ENCODE measurements at places on chromosomes 12 and 14.

- DNase-seq = no peak
Observed at GRCh38 chr14:97924922-97925613, 1127.9 kb downstream of the VRK1 start.

GRCh38 chr14:95307402-95308041 lies 12.2 kb downstream of the CLMN start:
- DNase-seq = no peak

GRCh38 chr14:68408680-68409079 lies 384.2 kb downstream of the ZFP36L1 start:
- no peak for DNase-seq

GRCh38 chr12:107605293-107605692 lies 80.3 kb upstream of the PWP1 start:
- no peak for DNase-seq

- DNase-seq = no peak
Observed at GRCh38 chr14:53306267-53306721, 153.2 kb upstream of the DDHD1 start.

DNA sequence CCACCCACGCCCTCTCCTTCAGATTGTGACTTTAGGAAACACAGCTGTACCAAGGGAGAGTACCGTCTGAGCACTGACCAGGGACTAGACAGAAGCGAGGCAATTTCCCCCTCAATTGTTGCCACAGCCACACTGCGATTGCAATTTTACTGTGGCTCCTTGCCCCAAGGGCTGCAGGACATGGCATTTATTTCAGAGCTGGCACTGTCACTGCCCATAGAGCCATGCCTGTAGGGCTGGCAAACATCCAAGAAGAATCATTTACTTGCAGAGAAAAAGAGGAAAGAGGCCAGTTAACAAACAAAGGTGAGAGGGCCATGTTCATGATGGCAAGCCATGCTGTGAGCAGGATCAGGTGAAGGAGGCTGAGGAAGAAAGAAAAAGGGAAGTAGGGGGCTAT lies 129.6 kb downstream of the EMP1 start:
- DNase-seq = no peak

- DNase-seq = no peak
Observed at GRCh38 chr14:105153739-105154475, 14.7 kb downstream of the JAG2 start.

DNA sequence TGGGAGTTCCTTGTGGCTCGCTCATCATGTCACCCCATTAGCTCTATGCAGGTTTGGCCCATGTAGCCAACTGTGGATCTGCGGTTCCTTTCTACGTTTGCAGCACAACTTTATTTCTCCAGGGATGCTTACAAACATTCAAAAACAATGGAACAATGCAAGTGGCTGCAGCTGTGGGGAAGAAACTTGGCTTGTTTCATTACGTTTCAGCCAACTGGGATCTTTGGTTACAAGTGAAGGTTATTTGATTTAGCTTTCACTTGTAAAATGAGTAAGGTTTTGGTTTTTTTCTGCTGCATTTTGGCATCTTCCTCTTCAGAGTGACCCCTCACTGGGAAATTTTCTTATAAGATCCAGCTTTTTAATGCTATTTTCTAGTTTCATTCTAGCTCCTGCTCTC lies 105.9 kb downstream of the PLXNC1 start:
- no peak for DNase-seq

GRCh38 chr12:49664591-49665239 lies 41.4 kb downstream of the PRPF40B start:
- DNase-seq = no peak

- DNase-seq = no peak
Observed at GRCh38 chr12:75820071-75820470, 211.5 kb downstream of the PHLDA1 start.

GRCh38 chr14:92316176-92316575 lies 6.8 kb upstream of the SLC24A4 start:
- no peak for DNase-seq

DNA sequence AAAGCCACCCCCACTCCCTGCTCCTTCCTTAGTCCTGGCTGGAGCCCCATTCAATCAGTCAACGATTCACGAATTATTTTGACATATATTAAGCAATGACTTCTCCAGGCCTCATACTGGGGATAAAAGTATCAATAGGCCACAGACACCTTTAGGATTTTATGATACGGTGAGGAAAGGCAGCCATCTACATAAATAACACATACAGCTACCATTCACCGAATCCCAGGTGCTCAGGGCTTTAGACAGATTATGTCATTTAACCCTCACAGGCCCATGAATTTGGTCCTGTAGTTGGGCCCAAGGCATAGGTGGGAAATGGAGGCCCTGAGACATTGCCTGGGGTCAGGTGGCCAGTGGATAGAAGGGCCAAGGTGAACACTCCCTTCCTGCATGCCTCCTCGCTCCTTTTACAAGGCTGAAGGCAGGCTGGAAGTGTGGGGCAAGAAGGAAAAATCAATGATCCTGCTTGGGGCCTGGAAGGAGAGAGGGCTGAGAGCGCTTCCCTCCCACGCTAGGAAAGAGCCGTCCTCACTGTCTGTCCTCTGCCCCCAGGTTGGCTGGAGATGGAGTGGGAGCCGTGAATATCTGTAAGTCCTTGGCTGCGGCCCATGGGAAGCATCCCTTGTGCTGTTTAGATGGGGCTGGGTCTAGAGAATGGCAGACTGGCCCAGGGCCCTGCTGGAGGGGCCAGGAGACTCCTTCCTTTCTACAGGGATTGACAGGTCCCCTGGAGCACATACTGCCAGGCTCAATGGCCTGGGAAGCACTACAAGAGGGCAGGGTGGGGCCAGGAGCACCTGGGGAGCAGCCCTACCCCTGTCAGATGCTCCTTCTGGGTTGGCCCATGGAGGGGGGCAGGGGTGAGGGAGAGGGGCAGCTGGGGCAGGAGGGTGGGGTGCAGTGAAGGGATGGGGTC lies 14.8 kb downstream of the KRT7 start:
- DNase-seq = no peak

- no peak for DNase-seq
Observed at GRCh38 chr12:132194056-132194455, 49.8 kb downstream of the NOC4L start.

DNA sequence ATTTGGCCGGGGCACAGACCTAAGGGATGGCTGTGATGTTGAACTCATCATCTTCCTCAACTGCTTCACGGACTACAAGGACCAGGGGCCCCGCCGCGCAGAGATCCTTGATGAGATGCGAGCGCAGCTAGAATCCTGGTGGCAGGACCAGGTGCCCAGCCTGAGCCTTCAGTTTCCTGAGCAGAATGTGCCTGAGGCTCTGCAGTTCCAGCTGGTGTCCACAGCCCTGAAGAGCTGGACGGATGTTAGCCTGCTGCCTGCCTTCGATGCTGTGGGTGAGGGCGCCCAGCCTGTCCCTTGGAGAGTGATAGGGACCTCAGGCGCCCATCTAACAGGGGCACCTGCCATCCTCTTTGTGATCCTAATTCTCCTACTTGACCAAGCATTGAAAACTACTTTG lies 12.4 kb downstream of the OAS3 start:
- DNase-seq = no peak

DNA sequence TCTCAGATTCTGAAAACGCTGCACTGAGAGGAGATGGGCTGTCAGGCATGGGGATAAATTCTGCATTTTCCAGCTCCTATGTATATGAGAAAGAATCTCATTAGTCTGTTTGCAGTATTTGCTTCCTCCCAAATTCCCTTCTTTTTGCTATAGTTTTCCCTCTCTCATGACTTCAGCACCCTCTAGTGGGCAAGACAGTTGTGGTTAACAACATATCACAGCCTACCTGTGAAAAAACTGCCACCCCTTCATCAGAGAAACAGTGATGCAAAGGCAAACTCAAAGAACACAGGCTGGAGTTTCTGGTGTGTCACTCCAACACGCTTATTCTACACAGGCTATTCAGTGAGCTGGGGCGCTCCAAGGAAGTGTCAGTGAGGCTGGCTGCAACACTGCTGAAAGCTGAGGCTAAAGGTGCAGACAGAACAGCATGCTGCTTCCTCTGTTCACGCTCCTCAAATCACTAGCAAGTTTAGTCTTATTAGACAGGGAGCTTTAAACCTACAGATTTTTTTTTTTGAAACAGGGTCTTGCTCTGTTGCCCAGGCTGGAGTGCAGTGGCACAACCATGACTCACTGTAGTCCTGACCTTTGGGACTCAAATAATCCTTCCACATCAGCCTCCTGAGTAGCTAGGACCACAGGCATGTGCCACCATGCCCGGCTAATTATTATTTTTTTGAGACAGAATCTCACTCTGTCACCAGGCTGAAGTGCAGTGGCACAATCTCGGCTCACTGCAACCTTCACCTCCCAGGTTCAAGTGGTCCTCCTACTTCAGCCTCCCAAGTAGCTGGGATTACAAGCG lies 19.3 kb downstream of the ZC2HC1C start:
- DNase-seq = peak; percentile 2

- peak; percentile 65 for DNase-seq
Observed at GRCh38 chr12:54216797-54217661, 28.2 kb upstream of the SMUG1 start.

DNA sequence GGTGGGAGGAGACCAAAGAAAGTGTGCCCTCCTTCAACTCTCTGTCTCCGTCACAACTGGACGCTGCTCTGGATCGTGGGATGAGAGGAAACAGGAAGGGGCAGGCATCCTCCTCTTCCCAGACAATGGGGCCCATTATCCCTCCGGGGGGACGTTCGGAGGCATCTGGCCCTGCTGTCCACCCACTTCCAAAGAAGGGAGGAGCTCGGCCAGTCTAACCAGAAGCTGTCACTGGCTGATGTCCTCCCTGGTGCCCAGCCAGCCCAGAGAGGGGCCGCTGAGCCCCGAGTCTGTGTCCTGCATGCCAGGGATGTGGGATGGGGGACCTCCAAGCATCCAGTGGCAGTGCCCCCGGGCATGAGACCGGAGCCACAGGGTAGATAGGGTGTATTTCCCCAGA lies 39.8 kb upstream of the MEG3 start:
- no peak for DNase-seq

DNA sequence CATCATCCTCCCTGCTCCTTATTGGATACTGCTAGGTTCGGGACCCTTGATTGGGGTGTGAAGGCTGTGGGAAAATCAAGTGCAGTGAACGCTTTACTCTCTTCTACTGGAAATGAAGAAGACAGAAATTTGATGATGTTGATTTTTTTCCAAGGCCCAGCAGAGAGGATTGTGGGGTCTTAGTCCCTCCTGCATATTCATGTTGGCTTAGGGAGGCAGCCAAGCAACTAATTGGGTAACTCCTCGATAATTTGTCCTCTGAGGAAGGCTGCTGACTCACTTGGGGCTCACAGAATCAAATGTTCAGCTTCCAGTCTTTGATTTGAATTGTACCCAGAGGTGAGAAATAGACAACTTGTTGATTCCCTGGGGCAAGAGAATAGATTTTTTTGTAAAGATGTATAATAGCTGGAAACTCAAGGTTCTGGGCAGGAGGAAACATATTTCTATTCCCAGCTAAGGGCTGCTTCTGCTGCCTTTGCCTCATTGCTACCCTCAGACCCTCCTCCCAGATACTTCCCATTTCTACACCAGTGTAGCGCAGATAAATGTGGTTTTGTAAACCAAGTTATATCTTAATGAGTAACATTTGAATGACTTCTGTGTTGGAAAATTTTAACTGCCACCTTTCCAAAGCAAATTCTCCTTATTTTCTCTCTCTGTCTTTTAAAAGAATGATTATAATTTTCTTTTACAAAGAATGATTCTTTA lies 21.7 kb downstream of the NEUROD4 start:
- DNase-seq = no peak

GRCh38 chr12:132336451-132337413 lies 7.3 kb upstream of the GALNT9 start:
- no peak for DNase-seq

DNA sequence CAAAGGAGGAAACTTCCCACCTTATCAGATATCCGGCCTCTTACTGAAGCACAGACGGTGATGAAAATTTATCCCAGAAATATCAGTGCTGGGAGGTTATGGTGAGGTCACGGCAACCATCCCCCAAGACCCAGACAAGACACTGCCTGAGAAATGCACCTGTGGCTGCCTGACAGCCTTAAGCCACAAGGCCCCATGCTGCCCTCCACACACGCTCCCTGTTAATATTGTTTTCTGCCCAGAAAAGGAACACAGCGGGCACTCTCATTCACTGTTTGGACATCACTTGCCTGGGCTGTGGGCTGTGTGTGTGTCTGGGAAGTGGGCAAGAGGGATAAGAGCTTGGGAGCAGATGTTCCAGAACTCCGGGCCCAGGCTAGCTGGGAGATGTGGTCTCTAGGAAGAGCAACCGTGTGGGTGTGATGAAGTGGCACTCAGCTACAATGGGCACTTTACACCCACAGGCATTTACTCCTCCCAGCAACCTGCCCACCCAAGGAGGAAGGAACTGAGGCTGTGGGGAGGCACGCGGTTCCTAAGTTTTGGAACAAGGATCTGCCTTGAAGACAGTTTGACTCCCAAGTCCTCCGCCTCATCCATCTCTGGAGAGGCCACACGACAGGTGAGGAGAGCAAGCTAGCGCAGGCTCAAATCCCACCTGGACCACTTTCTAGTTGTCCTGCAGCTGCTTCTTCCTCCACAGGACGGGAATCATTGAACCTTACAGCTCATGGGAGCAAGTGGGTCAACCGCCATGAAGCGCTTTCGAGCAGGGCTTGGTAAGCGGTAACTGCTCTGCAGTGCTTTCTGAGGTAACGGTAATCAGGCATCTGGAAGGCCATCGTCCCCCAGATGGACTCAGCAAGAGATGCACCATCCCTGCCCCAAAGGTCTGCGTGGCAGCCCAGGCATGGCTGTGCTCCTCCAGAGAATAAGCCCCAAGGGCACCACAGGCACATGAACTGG lies 91.4 kb downstream of the CHGA start:
- no peak for DNase-seq

DNA sequence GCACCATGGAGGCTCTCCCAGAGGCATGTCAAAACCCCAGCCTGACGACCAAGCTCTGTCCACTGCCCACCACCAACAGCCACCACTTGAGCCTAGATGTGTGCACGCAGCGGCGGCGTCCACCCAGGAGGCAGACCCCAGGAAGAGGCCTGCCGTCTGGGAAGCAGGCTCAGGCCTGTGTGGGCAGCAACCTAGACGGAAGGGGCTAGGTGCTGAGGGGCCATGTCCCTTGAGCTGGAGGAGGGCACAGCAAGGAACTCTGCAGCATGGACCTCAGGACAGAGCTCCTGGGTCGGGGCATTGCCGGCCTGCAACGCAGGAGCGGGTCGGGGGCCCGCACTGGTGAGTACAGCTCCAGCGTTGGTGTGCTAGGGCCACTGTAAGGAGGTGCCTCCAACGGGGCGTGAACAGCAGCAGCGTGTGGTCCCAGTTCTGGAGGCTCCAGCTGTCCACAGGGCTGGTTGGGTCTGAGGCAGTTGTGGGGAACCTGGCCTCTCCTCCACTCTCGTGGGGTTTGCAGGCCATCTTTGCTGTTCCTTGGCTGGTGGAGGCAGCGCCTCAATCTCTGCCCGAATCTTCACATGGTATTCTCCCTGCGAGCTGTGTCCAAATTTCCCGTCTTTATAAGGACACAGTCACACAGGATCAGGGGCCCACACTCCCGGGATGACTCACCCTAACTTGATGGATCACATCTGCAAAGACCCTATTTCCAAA lies 20.5 kb downstream of the ZBTB42 start:
- DNase-seq = no peak

DNA sequence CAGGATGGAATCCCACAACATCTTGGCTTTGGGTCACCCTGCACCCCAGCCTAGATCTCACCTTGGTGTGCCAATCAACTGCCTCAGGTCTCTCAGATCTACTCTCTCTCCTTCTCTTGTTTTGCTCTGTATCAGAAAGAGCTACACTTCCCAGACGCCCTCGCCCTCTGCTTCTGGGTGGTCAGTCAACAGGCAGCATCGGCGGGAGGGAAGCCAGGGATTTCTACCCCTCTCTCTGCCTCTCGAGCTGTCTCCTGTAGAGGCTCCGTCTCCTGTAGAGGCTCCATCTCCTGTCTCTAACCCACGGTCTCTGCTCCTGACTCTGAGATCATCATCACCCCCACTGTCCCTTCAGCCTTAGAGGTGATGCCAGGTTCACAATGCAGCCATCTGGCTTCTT lies 151.6 kb downstream of the PIWIL1 start:
- no peak for DNase-seq

All from effector CD8-positive, alpha-beta T cell (primary cell).